GM04503 (cell line): ENCODE measurements at places on chromosomes 7 and 10.

GRCh38 chr10:102753718-102754117, 10.0 kb downstream of the WBP1L start:
- DNase-seq, result no peak

DNA sequence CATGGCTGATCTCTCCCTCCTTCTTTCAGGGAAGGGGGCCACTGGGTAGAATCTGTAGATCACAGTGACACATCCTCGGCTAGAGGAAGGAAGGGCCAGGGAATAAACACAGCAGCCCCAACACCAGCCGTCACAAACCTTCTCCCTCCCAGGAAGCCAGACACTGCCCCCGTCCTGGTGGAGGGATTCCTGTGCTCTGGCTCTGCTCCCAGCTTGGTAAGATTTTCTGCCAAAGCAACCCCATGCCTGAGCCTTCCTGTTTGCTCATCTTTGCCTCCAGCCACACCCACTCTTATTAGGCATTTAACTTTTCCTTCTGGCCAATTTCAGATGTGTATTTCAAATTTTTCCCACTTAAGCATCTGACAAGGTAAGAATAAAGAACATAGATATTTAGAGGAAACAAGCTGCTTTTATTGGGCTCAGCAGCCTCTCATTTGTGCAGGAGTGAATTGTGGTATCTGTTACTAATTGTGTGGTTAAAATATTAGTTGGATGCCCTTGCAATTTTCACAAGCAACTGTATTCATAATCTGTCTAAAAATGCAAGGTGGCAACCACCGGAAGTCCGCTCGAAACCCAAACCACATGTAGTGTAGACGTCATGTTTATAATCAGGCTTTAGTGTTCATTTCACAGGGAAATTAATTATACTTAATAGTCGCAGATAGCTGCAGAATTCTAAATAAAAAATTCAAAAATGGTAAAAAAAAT, 13.2 kb upstream of the NPS start:
- DNase-seq, result no peak

DNA sequence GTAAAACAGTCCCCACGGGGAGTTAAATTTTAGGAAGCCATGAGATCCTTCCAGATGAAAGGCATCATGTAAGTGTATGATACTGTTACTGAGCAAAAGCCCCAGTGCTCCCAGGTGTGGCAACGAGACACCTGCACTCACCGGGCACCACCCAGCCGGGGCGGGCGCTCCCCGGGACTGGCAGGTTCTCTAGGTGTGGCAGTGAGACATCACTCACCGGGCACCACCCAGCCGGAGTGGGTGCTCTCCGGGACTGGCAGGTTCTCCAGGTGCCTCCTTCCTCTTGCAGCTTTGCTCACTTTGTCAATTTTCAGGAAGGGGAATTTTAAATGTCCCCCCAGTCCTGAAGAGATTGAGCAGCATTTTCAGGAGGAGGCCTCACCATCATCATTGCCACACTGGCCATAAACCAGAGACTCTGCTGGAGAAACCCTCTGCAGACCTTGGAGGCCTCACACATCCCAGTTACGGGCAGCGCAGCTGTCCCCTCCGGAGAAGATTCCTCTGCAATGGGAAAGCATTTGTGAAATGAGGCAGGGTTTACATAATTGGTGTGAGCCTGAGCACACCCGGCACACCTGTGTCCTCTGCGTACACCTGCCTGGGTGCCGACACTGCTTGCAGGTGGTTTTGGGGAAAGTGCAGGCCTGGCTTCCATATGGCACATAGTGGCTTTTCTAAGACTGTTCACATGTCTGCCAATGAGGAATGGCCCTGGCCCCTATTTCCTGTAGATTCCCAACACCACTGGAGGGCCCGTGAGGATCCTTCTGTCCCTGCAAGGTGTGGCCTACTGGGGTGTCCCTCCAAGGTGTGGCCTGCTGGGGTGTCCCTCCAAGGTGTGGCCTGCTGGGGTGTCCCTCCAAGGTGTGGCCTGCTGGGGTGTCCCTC, 191.4 kb downstream of the EBF3 start:
- no peak for DNase-seq

DNA sequence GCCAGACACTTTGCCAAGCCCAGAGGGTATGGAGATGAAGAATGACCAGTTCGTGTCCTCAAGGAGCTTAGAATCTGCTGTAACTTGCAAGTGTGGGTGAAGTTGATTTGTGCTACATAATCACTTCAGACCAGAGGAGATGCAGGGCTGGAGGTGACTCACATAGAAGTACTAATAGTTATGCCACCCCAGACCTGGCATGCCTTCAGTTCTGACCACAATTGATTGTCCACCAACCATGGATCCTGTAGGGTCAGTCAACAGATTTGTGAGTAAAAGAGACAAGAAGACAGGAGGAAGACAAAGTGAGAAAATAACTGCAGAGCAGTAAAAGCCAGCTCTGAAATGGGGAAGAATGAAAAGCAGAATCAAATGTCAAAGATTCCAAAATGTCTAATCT, 51.2 kb upstream of the BMPER start:
- DNase-seq, result peak; percentile 59

GRCh38 chr10:72688208-72688651, 3.7 kb upstream of the MCU start:
- no peak for DNase-seq

DNA sequence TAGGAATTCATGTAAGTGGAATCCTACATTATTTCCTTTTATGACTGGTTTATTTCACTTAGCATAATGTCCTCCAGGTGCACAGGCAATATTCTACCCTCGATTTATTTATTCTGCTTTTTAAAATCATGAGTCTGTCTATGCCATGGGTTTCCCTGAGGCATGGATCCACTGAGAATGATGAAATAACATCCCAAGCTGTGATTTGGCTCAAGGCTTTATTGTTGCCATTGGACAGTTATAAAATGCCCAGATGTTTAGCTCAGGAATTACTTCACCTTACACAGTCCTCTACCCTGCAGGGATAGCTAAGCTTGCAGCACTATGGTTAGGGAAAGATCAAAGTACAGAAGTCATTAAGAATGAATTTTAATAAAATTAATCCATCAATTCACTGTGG, 219.5 kb downstream of the FRMD4A start:
- no peak for DNase-seq

- DNase-seq, result no peak
These were observed 63.5 kb downstream of the PRKAG2 start for GRCh38 chr7:151813445-151813844.

DNA sequence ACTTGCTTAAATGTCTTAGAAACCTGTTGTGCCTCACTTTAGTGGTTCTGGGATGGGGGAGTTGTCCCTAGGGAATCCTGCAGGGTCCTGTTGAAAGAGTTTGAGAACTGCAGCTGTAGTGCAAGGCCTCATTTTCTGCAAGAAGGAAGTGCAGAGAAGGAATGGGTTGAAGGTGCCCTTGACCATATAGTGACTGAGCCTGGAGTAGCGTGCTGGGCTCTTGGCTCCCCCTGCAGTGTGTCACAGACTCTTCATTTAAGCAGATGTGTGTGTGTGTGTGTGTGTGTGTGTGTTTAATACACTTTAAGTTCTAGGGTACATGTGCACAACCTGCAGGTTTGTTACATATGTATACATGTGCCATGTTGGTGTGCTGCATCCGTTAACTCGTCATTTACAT, 92.2 kb downstream of the GRK5 start:
- no peak for DNase-seq

DNA sequence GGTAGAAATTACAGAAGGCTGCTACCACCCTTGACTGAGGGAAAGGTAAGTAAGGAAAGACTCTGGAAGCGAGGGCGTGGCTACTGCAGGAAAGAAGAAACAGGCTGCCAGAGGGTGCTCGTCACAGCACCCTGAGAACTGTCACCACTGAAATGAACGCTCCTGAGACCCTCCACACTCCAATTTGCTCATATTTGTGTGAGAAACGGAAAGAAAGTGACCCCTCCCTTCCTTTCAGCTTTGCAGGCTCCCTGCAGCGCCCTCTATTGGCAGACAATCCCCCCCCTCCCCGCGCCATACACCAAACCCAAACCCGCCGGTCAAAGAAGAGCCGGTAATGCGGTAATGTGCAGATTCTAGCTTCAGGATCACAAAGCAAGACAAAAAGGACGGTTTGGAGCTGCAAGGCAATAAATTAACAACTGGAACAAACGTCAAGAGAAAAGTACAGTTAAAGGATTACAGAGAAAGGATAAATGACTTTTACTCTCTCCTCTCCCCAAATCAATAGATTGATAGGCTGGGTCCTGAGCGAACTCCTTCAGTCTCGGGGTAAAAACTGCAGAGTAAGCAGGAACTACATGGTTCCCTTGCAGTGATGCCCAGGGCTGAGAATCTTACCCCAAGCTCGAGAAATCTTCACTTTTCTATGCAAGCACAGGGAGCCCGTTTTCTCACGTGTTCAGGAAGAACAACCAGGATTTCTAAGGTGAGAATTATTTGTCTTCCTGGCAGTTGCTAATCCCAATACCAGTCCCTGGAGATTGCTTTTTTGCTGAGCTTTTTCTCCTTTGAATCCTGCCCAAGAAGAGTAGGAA, 47.6 kb downstream of the STEAP1B start:
- no peak for DNase-seq

DNA sequence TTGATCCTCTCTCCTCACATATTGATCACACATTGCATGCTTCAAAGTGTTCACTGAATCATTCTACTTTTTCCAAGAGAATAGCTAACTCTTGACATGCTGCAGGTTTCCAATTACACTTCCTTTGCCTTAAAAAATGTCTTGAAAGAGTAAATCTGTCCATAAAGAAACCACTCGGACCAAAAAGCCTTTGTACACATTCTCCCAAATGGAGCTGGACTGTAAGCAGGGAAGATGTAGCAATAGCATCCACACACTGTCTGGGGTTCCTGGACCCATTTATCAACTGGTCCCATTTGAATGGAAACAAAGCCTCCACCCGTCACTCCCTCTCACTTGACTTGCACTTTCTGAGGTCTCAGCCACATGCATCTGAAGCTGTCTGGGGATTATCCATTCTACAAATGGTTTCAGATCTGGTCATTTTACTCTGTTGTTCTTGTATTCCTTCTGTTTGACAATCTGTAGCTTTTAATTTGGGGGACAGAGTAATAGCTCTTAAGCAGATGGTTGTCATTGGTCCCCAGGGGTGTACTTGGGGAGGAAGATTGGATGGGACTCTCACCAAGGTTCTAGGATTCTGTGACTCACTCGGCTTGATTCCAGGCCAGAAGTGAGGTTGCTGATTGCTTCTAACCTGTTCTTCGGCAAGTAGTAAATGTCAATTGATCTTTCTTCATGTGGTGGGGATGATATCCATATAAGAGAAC, 203.5 kb downstream of the HIBADH start:
- DNase-seq, result peak; percentile 17

- no peak for DNase-seq
These were observed 609 bp downstream of the KLRG2 start for GRCh38 chr7:139482662-139483466.

- no peak for DNase-seq
These were observed 67.7 kb downstream of the GPAM start for GRCh38 chr10:112115781-112116385.

DNA sequence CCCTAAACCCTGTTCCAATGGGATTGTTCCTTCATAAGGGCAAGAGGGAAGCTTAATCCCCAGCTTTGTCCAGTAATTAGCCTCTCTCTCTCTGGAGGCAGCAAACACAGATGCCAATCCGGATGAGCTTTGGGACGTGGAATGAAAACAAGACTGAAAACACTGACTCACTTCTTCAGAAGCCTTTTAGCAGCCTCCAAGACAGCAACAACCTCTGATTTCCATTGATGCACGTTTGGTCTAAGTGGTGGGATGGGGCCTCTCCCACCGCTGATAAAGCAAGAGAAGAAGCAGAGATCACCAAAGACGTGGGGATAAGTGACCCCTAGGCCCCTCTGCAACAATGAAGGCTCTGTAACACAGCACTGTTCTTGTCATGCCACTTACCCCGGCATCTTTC, 5.8 kb upstream of the GFRA1 start:
- peak; percentile 68 for DNase-seq

- peak; percentile 97 for DNase-seq
These were observed 16.8 kb downstream of the CALU start for GRCh38 chr7:128755819-128756476.

DNA sequence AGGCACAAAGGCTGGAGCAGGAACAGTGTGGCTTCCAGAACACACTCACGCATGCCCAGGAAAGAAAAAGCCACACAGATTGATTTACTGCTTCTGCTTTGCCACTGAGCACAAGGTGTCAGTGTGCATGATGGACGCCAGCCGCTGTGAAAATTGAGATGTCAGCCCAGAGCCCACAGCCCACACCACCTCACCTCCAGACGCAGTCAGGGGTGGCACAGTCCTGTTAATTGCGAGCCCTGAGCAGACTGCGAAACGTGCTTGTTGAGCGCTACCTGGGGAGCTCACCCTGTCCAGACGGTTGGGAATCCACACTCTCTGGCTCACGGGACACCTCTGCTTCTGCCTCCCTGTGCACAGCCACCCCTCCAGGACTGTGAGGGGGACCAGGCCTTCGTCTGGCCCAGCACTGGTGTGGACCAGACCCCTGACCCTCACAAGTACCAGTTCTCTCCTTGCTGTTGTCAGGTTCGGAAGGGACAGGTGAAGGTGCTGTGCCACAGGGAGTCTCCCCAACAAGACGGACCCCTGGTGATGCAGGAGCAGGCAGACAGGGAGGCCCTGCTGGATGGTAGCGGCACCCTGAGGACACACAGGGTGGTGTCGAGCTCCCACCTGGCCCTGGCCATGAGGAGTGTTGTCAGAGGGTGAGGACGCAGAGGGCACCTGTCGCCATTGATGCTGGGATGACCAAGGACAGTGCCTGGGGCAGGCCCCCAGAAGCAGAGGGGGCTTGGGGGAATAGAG, 15.3 kb downstream of the RASGEF1A start:
- DNase-seq, result no peak
